Stimulated activated CD8-positive, alpha-beta memory T cell treated with anti-CD3 and anti-CD28 coated beads, Interleukin-4, amount 100 ng/mL, for 1 hour (primary cell): ENCODE measurements at places on chromosomes 7 and 10.

- DNase-seq: no peak
Observed at GRCh38 chr7:25348104-25348503, 119.8 kb upstream of the NPVF start.

DNA sequence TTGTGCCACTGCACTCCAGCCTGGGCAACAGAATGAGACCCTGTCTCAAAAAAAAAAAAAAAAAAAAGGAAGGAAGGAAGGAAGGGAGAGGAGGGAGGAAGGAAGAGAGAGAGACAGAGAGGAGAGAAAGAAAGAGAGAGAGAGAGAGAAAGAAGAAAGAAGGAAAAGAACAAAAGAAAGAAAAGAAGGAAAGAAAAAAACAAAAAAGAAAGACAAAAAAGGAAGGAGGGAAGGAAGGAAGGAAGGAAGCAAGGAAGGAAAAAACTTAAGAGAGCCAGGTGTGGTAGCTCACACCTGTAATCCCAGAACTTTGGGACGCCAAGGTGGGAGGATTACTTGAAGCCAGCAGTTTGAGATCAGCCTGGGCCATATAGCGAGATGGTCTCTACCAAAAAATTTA, 731 bp upstream of the SPACDR start:
- no peak for DNase-seq

DNA sequence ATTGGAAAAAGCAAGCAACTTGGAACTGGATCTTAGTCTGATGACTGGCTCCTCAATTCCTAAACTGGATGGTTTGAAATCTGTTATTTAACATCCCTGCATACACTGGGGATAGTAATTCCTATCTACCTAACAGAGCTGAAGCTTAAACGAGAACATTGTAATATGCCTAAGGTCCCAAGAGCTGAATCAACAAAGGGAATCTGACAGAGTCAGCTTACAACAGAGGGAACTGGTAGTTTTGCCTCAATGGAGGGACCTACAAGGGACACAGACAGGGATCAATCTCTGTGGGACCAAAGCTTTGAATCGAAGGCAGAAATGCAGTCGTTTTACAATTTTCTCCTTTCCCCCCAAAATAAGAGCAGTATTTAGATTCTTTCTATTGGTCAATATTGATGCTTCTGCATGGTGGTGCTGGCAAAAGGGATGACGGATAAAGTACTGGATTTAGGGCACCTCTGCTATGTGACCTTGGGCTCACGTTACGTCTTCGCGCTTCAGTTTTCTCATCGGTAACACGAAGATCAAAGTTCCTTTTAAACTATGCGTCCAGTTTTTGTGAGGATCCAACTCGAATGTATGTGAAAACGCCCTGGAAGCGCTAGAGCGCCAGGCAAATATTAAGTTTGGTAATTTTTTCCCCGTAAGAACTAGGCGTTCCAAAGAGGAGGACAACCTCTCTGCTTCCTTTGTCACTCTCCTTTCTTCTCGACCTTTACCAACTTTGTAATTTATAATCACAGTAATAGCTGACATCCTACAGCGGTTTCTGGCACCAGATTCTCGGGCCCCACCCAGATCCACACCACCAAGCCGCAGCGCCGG, 1.1 kb downstream of the ACTR1A start:
- no peak for DNase-seq

DNA sequence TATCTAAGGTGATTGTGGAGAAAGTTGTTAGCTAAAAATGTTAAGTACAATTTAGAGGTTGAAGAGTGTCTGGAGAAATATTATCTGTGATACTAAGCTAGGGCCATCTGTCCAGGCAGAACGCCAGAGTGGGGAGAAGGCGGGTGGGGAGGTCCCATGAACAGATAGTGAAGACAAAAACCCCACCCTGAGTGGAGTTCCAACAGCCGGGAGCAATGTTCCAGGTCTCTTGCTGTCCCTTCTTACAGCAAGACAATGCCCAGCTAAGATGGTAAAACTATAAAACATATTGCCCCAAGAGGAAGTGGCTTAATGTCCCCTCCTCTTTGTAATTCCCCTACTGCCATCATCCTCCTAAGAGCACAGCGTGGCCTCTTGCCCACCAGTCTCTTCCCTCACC, 10.4 kb upstream of the IL15RA start:
- DNase-seq: no peak

GRCh38 chr7:51029701-51030191, 247.1 kb upstream of the GRB10 start:
- no peak for DNase-seq

- no peak for DNase-seq
Observed at GRCh38 chr7:32532716-32533115, 37.4 kb downstream of the AVL9 start.

DNA sequence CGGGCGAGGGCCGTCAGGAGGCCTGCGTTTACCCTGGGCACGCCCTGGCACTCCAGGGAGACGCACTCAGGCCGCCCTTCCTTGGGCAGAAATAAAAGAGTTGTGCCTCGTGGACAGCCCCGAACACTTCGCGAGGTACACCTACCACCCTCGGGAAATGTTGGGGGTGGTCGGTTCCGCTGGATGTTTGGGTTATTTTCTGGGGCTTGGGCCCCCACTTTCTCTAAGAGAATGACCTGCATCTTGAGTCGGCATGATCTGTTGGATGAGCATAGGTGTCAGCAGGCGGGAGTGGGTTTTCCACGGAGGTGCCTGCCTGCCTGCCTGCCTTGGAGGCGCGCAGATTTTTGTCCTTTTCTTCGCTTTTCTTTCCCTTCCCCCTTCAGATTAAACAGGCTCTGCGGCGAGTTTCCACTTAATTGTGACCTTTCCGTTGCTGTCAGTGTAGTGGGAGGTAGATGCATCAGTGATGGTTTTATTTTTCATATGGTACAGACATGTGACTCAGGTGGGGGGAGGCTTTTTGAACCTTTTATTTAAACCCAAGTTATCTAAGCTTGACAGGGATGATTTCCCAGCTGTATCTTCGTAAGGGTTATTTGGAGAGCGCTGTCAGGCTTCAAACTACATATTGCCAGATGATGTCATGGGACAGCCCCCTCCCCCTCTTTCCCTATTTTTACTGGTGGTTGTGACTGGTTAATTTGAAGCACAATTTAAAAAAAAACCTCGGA, 661 bp downstream of the HECTD2 start:
- no peak for DNase-seq

DNA sequence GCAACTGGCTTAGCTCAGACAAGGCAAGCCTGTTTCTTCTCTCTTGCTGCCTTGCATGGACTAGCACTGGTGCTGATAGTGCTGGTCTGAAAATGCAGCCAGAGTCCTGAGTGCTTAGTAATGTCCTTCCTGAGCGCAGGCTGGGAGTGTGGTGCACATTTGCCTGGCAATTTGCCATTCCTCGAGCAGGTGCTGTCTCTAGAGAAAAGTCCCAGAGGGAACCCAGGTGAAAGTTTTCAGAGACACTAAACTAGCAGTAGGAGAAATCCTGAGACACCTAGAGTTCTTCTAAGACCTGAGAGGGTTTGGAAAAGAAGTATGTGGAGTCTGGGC, 1.9 kb downstream of the SFTPD start:
- no peak for DNase-seq

DNA sequence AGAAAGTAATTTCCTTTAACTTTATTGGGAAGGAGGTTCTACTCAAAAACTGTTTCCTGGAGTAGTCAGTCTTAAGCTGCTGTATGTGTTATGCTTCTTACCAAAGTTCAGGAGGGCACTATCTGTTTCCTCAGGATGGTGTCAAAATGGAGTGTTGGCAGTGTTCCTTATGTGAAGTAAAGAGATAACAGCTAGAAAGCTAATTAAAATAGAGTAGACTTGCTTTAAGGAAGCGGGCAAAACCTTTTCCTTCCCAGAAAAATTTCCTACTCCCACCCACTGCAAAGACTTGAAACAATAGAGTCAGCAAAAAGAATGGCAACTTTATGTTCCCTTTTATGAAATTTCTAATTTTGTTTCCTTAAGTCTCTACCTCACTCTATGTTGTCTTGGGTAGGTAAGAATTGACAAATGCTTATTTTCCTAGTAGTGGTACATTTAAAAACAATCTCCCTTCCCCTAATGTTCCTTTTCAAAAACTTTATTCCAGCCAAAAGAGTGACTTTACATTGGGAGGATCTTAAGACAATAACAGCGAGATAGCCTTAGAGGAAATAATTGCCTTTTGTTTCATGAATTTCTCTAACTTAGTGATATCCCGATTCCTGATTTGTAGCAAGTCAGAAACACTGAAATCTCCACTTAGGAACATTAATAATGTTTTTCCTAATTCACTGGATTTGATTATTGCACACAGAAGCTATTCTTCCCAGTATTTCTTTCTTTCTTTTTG, 26.5 kb upstream of the ENTPD1 start:
- no peak for DNase-seq

DNA sequence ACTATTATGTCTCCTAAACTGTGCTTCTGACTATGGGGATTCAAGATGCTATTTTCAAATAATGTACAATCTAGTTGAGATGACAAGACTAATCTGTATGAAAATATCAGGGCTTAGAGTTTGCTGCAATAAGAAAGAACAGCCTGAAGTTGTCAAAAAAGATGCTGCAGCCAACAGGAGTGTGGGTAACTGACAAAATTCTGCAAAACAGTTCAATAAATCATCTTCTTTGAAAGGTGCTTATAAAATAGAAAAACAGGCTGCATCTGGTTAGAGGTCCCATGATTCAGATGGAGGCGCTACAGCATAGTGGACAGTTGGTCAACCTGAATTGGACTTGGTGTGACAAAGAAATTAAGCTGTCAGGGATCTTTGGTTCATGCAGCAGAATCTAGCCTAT, 511.0 kb downstream of the XPNPEP1 start:
- DNase-seq: no peak
